Left ventricle myocardium inferior (tissue), 1 donor: ENCODE measurements at places on chromosomes 5 and 9.

GRCh38 chr5:42994555-42995359, 45.4 kb downstream of the ANXA2R start:
- DNase-seq = peak; percentile 85

DNA sequence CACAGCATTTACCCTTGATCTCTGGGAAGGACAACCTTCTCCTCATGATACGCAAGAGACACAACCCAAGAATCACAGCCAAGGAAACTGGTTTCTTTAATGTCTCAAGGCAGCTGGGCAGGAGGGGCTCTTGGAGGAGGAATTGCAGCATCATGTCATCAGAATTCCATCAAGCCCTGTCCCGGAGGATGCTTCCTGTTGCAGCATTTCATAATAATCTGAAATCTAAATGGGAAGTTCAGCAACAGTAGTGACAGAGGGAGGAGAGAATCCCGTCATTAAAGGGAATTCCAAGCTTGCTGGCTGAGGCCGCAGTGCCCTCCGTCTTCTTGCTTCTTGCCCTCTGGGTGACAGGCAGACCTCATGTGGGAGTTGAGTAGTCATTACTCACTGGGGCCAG, 192.7 kb downstream of the TENT4A start:
- peak; percentile 22 for DNase-seq

GRCh38 chr9:83986765-83987401, 6.3 kb downstream of the RMI1 start:
- no peak for DNase-seq

DNA sequence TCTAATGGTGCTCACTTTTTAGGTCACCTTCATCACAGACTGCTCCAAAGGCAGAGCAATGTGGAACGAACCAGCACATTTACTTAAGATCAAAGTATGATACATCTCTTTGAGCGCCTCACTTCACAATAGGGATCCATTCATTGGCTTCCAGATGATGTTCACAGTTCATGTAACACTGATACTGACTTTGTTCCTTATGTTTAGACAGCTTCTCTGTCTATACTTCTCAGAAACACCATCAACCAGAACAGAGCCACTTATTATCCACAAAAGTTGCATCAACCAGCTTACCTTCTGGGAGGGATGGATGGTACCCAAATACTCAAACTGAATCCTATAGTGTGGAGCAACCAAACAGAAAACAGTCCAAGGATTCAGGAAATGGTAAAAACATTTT, 4.6 kb downstream of the PTAR1 start:
- no peak for DNase-seq

DNA sequence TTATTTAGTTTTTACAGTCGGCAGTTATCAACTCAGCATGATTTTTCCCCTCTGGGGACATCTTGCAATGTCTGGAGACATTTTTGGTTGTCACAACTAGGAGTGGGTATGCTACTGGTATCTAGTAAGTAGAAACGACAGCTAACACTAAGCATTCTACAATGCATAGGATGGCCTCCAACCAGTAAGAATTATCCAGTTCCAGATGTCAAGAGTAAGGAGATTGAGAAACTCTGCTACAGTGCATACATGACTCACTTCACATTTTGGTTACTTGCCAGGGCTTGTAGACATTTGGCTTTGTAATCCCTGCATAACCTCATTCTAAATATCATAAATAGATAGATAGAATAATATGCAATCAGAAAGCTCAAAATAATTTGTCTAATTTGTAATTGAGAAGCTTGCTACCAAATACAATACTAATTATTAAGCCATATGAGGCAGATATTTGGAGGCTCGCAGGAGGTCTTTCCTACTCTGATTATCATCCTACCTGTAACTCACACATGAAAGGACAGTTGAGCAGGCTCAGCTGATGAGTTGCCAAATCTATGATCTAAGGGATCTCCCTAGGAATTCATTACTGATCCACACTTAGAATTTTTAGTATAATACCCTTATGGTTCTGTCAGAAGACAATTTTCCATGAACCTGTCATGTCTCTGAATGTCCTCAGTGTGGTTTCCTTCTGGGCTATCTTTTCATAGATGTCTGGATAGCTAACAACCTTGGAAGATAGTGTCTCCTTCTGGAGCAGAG, 346.9 kb upstream of the TLE4 start:
- DNase-seq = no peak

DNA sequence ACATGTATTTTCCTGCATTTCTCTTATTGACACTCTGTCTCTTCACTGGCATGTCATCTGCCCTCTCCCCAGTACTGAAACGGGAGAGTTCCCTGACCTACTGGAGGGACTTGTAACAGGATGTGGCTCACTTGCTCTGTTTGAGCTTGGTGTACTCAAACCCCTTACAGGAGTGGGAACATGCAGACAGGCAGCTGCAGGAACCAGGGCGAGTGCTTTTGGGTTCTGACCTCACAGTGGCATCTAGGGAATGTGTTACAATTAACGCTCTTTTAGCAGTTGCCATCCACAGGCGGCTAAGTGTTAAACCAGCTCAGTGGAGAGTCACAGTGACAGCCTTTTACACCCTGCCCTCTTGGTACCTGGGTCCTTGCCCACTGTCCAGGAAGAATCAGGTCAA, 300.3 kb upstream of the GRAMD2B start:
- no peak for DNase-seq

GRCh38 chr9:72950875-72951442, 1.9 kb downstream of the ALDH1A1 start:
- no peak for DNase-seq

DNA sequence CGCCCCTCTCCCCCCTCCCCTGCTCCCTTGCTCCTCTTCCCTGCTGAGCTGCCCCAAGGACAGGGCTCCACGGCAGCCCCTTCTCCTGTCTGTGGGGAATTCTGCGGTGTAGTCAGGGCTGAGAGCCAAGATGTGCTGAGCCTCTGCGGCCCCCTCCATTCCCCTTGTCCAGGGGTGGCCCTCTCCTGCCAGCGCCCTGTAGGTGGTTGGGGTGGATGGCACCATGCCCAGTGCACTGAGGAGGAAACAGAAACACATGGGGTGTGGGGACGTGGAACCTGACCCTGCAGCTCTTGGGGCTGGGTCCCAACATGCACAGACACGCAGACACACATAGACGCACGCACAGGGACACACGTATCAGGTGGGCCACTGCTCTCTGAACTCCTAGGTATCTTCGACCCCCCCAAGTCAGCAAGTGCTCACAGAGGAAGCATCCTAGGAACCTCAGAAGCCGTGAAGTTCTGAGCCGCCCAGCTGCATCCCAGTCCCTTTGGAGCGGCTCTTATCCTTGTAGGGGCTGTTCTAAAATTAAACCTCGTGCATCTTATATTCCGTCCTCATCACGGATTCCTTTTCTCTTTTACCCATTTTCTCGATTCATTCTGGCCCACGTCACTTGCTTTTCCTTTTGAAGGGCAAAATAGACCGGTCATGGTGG, 64.8 kb downstream of the HMCN2 start:
- no peak for DNase-seq

DNA sequence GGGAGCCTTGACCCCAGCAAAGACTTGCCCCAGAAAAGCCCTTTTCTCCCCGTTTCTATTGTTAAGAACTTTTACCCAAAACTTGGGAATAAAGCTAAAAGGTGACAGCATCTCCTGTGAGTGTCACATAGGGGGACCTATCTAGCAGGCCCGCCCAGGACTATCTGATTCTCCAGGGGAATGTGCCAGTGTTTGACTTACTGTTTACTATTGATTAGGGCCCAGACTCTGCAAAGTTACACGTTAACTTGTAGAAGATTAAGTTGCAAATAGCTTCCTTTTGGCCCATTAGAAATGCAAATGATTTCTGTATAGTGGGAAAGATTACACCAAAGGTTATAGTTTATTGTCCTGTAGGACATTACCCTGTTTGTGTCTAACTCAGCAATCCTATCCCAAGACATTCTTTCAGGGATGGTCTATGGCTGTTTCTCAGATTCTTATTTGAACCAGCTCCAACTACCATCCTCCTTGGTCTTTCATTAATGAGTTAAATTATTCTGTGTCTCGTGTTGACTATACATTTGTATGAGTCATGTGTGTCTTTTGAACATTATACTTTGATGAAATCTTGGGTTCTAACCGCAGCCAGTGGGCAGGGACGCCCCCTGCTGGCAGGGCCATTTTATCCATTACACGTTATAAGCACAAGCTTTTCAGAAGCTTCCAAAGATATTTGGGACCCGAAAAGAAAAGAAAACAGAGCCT, 60.7 kb downstream of the HRH2 start:
- peak; percentile 68 for DNase-seq

GRCh38 chr9:121156263-121156731, 45.4 kb downstream of the RAB14 start:
- no peak for DNase-seq

DNA sequence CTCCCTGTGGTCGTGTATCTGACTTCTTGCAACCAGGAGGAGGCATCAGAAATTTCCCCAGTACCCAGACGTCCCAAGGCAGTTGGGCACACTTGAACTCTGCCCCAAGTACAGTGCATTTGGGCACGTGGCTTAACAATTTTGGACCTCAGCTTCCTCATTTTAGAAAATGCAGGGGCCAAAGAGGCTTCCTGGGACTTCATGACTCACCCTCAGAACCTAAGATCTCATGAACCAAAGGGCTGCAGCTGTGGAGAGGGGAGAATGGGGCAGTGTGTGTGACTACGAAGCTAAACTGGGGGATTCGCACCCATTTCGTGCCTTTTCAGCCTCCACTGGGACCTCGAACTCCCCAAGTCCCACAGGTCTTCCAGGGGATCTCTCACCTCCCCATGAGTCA, 59.2 kb downstream of the SYK start:
- DNase-seq = no peak

DNA sequence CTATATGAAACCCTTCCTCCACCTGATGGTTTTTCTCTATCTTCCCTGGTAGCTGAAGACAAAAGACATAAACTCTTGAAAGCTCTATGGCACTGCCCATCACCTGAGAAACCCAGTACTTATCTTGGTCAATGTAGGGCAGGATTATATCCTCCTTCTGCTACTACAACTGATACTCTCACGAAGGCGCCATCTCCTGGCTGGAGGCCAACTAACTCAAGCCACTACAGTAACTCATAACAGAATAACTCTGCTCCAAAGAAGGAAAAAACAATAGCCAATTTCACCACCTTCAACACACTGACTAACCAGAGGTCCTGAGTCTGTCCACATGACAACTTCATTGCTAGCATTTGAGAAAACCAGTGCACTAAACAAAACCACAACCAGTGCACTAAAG, 409.2 kb downstream of the CETN3 start:
- no peak for DNase-seq

DNA sequence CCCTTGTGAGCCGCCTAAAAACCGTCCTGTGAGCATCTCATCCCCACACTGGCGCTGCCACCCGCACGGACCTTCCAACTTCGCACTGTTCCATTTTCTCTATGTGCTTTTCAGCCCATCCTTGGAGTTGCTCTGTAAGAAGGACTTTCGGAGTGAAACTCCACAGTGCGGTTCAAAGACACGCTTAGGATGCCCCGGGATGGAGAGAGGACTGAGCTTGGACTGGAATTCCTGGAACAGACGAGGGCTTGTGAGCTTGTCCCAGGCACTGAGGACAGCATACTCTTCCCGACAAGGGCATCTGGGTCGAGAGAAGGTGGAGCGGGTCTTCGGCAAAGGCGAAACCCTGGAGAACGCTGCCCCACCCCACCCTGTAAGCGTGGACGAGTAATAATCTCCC, 187.8 kb downstream of the MEF2C start:
- no peak for DNase-seq

DNA sequence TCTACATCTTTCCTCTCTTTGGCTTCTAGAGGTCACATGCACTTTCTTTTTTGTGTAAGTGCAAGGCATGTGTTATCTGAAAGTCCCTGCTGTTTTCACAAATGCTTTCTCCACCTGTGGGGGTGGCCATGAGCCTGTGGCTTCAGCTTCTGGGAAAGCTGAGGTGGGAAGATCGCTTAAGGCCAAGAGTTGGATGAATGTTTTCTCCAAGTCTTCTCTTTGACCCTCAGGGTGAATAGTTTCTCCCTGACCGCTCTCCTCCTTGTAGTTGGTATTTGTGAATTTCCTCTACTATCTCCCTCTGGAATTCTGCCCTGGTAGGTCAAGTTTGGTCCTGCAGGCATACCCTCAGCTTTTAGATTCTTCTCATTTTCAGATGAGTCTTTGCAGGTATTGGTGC, 74.2 kb downstream of the UGCG start:
- no peak for DNase-seq

DNA sequence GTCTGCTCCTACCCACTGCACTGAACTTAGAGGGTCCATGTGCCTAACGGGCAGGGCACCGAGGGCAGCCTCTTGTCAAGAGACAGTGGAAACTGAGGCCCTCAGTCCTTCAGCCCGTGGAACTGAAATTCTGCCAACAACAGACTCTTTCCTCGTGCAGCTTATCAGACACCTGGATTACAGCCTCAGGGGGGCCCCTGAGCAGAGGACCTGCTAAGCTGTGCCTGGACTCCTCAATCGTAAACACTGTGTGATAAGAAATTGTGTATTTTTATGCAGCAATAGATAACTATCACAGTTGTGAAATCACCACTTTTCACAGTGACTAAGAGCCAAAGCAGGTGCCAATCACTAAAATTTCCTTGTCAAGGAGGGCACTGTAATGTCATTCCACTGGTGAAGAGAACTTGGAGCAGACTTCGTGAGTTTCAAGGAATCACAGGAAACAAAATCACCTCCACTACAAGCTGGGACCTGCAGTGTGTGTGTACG, 33.4 kb upstream of the CTSV start:
- DNase-seq = no peak

- no peak for DNase-seq
Measured at GRCh38 chr5:174609116-174609515, 115.3 kb upstream of the MSX2 start.

DNA sequence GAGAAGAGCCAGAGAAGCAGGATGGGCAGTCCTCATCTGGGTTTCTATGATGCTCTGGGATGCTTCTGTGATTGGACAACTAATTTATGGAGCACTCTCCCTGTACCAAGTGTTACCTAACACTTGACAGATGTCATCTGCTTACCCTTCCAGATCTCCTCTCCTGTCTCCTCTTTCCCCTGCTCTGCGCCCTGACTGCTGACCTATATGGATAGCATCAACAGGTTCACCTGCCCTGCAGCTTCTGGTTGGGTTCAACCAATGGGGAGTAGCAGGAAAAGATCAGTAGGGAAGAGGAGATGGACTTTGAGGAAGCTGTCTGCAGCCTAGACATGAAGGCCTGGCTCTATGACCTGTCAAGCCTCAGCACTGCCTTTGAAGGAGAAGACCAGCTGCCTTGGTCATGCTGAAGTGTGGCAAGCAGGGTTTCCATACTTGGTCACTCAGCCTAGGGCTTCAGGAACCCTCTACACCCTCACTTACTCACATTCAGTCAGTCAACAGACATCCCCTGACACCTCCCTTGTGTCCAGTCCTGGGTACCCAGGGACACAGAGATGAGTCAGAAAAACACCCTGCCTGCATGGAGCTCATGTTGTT, 11.3 kb upstream of the P4HA2 start:
- no peak for DNase-seq

GRCh38 chr5:78648359-78649210, at the start of gene LHFPL2:
Gene LHFPL2, minus strand, starts transcription at chr5:78648772. Its CDS starts 138,559 bp downstream, at chr5:78510213.
- DNase-seq = peak; percentile 84
